ENCODE measurements at places on chromosomes 12 and 14.

- DNase-seq: no peak
Observed at GRCh38 chr12:26271889-26272492, 76.6 kb downstream of the SSPN start.

DNA sequence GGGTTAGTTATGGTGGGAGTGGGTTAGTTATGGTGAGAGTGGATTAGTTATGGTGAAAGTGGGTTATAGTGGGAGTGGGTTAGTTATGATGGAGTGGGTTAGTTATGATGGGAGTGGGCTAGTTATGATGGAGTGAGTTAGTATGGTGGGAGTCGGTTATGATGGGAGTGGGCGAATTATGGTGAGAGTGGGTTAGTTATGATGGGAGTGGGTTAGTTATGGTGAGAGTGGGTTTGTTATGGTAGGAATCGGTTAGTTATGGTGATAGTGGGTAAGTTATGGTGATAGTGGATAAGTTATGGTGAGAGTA, 22.1 kb upstream of the SFSWAP start:
- no peak for DNase-seq

DNA sequence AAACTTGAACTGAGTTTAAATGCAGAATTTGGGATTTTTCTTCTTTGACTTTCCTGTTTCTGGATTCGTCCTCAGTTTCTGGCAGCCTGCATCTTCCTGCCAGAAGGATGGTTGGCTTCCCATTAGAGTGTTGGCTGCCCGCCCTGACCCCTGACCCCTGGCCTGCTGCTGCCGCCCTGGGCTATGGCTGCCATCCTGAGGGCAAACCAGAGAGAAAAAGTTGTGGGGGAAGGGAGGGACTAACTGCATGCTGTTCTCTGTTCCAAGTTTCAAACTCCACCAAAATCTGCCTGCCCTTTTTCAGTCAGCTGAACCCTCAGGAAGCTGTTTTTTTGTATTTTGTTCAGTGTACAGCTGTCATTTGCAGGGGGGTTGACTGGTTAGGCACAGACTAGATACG, 48.4 kb downstream of the FNTB start:
- no peak for DNase-seq

DNA sequence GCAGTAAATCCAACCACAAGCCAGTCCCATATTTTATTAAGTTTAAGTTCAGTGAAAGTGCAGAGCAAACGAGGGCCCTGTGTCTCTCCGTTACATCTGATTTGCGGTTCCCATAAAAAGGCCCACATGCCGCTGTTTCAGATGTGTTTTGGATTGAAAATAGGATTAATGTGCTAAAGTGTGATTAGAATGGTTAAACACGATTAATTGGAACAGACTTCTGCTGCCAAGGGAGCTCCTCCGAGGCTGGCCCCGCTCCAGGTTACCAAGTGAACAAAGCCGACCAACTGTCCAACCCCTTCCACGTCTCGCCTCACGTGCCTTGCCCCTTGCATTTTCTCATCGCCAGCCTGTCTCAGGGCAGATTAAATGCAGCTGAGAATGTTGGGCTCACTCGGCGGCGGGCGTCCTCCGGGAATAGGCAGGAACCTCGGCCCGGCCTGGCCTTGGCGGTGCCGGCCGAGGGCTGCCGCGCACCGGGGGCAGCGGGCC, 166.5 kb upstream of the GSC start:
- DNase-seq: no peak

- no peak for DNase-seq
Observed at GRCh38 chr12:117513353-117513752, 151.9 kb upstream of the NOS1 start.

DNA sequence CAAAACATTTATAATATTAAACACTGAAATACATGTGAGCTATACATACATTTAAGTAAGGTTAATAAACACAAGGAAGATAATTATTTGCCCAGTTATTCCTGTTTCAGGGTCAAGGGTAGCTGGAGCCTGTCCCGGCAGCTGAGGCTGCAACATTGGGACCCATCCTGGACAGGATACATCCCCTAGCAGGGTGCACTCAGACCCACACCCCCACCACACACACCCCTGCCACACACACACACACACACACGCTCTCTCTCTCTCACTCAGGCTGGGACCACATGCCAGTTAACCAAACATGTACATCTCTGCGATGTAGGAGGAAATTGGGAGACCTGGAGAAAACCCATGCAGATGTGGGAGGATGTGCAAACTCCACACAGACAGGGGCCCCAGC, 112.6 kb upstream of the TMCC3 start:
- DNase-seq: no peak

- DNase-seq: no peak
Observed at GRCh38 chr14:75979071-75979571, 2.7 kb downstream of the TGFB3 start.

DNA sequence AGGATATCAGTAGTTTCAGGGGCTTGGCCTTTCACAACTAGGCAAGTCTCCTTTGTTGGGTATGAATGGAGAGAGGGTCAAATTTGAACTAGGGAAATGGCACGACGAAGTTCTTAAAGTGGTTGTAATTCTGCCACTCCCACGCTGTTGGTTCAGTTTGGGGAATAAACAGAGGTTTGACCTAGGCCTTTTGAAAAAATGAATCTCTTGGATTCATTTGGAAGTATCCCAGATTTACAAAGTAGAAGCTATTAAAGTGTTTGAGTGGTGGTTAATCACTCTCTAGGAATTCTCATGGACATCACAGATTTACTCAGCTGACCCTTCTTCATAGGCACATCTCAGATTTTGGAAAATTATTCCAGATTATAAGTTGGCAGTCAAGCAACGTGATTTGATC, 14.8 kb downstream of the BATF start:
- DNase-seq: no peak

GRCh38 chr12:66268562-66268961, 33.7 kb upstream of the HELB start:
- no peak for DNase-seq

GRCh38 chr12:3219233-3219632, 142.1 kb downstream of the TSPAN9 start:
- DNase-seq: no peak

DNA sequence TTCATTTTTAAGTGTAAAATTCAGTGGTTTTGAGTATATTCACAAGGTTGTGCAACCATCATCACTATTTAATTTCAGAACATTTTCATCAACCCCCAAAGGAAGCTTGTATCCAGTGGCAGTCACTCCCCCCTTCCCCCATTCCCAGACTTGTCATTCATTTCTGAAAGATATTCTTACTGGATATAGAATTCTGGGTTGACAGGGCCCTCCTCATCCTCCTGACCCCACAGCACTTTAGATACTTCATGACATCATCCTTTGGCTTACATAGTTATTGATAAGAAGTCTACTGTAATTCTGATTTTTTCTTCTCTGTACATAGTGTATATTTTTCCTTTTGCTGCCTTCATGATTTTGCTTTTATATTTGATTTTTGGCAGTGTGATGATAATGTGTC, 8.8 kb upstream of the ADGRD1 start:
- DNase-seq: no peak

DNA sequence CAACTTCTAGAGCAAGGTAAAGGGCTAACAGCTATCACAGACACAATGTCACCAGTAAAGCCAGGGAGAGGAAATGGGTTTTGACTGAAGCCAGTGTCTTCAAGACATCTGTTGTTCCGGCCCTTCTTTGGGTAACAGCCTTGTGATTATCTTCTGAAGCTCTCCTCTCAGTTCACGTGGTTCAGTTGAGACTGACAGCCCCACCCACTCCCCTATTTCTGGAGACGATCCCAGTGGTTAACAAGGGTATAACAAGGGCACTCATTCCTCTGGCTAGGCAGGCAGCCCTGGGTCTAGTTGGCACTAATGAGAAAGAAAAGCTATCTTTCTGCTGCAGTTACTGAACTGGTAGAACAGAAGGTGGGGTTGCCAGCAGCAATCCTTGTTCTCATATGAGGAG, 6.9 kb downstream of the GNPTAB start:
- peak; percentile 4 for DNase-seq

GRCh38 chr14:43413084-43413483, 1094.0 kb downstream of the FSCB start:
- DNase-seq: no peak

DNA sequence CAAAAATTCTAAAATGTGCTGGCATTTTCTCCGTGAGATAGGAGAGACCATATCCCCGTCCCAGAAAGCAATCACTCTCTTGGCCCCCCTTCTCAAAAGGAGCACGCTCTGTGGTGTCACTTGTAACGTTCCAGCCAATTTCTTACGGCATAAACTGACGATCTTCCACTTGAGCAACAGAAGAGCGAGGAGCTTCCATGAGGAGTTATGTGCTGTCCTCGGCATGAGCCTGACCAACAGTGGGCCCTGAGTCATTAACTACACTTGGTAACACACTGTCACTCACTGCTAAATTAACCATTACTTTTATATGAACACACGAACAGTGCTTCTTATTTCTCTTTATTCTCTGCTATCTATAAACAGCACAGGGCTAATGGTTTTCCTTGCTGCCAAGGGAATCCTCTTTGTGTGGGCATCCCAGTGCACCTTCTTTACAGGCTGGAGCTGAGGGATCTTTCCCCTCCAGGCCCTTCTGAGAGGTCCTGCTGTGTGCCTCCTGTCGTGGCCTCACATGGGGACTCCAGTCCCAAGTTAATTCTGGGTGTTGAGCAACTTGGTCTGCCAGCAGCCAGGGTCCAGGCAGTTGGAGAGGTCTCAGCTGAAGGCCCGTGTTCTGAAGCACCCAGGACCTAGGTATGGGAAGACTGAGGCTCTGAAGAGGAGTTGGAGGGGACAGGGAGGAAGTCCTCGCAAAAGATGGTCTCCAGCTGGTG, 9.4 kb downstream of the SLC6A13 start:
- DNase-seq: no peak

- no peak for DNase-seq
Observed at GRCh38 chr12:73529231-73529630, 1008.4 kb upstream of the ATXN7L3B start.

- DNase-seq: no peak
Observed at GRCh38 chr14:100409003-100409360, 85.8 kb downstream of the SLC25A47 start.

- DNase-seq: no peak
Observed at GRCh38 chr12:90987520-90987919, 17.3 kb downstream of the EPYC start.

DNA sequence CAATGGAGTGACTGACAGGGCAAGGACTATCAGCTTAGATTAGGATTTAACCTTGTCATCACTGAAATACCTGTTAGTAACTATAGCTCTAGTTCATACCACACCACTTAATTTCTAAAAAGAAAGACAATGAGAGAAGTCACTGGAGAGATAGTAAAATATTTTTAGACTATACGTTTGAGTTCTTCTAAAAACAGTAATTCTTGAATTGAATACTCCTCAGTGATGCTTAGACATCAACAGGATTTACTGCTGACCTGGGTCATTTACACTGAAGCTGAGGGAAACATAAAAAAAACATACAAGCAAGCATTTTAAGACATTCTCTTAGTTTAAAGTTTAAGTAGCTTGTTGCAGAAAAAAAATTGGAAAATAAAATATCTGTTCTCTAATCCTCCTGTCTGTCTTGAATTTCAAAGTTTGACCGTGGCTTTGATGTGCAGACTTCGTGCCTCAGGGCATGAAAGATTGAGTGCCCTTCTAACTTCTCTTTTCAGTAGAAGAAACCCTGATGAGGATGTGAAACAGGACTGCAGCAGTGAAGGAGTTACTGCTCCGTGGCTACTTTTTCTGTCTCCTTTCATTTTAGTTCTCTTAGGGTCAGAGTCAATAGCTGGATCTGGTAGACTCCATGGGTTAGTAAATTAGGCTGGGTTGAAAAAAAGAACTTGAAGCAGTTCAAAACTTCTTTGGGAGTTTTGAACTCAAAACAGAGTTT, 172.2 kb downstream of the PTPRO start:
- DNase-seq: no peak

- DNase-seq: no peak
Observed at GRCh38 chr14:69535230-69535848, 39.3 kb downstream of the CCDC177 start.

GRCh38 chr14:58805605-58806409, 168.0 kb downstream of the DACT1 start:
- DNase-seq: no peak

DNA sequence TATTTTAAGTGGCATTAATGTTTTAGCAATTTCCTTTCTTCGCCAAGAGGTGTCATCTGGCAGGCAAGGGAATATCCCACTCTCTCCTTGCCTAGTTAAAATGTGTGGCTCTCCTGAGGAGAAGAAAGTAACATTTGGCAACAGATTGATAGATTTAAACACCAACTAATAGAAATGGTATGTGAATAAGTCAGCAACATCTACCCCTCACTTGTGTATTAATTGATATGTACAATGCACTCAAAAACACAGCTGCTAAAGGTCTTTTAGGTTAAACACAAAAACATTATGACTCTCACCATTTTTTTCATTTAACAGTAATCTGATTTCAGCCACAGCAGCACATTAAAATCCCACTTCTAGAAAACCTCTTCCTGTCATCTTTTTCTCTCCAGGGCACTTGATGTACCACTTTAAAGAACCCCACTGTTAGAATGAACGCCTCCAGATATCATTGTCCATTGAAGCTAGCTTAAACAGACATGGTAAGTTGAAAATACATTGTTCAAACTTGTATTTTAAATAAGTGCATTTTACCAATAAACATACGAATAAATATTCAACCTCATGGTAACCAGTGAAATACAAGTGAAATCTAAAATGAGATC, 151.7 kb downstream of the RPAP3 start:
- no peak for DNase-seq

- DNase-seq: no peak
Observed at GRCh38 chr14:94686511-94687160, 74.4 kb downstream of the SERPINA3 start.
